NCI-H1417 (cell line): ENCODE measurements at places on chromosomes 6 and 20.

- DNase-seq: no peak
Observed at GRCh38 chr20:37627060-37627766, 66.6 kb upstream of the CTNNBL1 start.

GRCh38 chr6:50077385-50077784, 27.7 kb upstream of the DEFB112 start:
- no peak for DNase-seq

DNA sequence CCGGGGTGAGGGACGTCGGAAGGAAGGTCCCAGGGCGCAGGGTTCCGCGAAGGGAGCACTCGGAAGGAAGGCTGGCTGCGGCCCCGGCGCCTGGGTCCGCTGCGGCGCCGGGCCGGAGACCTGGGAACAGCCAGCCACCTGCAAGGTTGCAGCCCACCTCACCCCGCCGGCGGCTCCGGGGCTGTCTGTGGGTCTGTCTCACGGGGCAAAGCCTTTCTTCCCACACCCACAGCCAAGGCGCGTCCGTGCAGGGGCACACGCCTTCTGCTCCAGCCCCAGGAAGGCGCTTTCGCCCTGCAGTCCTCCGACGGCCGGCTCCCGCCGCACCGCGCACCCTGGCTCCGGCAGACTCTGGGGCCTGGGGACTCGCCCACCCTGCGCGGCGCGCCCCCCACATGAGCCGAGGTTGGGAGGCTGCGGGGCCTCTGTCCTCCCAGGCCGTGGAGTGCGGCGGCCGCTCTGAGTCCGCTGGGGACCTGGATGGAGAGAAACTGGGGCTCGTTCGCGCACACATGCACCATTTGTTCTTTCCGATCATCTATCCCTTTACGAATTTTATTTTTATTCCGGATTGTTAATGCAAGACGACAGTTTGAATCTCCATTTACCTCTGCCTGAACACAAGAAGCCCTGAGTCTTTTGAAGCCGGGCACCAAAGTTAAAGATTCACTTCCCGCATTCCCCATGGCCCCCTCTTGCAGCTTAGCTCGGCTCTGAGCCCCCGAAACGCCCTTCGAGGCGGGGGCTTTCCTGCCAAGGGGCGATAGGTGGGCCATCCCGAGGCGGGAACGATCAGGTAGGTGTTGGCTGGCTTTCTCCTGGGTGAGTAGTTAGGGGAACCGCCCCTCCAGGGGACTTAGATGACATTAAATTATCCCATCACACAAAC, 4.5 kb upstream of the FOXC1 start:
- DNase-seq: no peak

DNA sequence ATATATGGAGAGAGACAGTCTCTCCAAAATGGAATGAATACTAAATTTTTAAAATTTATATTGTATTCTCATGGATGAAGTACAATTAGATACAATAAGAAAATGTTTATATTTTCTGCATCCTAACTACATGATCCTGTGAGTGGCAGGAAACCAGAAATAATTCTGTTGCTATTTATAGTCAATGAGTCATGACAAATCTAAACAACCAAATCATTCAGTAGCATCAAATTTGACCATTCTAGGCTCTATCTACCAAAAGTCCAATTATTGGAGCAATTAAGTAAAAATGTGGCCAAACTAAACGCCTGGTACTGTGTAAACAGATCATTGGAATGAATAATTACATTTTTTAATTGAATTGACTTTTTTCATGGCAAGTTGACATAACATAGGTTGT, 959.8 kb downstream of the EPHA7 start:
- no peak for DNase-seq

- peak; percentile 16 for DNase-seq
Observed at GRCh38 chr20:58790454-58790853, 60.2 kb downstream of the GNAS-AS1 start.

- no peak for DNase-seq
Observed at GRCh38 chr6:29702519-29703103, 20.6 kb upstream of the HLA-F start.

GRCh38 chr6:148857798-148858390, 111.1 kb downstream of the UST start:
- no peak for DNase-seq

GRCh38 chr20:38143238-38143645, 21.8 kb downstream of the TGM2 start:
- no peak for DNase-seq

- peak; percentile 37 for DNase-seq
Observed at GRCh38 chr6:81075974-81076373, 676.5 kb downstream of the TENT5A start.

DNA sequence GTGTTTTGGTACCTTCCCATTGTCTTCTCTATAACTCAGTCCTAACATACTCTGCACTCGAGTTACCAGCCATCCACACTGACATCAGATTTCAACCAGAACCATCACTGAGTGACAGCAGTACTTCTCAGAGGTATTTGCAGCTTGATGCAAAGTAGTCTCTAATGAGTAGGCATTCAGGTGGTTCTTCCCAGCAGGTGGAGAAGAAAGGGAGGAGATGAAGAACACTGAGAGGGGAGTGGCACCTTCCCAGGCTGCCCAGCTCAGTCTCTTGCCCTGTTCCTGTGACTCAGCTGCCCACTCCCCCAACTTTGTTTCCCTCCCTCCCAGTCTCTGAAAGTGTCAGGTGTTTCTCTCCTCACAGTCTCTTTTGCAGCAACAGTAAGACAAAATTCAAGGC, 38.7 kb upstream of the SMIM28 start:
- no peak for DNase-seq

DNA sequence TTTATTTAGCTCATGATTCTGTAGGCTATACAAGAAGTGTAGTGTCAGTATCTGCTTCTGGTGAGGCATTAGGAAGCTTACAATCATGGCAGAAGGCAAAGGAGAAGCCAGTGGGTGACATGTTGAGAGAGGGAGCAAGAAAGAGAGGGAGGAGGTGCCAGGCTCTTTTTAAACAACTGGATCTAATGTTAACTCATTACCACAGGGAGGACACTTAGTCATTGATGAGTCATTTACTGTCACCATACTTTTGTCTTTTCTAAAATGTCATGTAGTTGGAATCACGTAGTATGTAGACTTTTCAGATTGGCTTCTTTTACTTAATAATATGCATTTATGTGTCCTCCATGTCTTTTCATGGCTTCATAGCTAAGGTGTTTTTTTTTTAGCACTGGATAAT, 58.1 kb downstream of the NUS1 start:
- DNase-seq: no peak

GRCh38 chr20:62662422-62662821, 20.1 kb downstream of the SLCO4A1 start:
- no peak for DNase-seq

DNA sequence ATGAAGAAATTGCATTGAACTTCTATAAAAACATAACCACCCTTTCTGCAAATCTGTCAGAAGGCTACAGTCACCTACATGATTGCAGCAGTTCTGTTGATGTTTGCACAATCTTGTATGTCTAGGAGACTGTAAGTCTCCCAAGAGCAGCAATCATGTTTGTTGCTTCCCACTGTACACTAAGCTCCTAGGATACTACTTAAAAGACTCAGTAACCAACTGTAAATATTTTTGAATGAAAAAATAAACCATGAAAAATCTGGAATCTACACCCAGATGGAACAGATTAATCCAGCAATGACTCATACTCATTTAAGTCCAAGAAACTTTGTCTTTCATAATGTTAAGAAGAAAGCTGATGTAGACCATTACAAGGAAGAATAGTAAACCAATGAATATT, 168.5 kb upstream of the ATXN1 start:
- DNase-seq: no peak

DNA sequence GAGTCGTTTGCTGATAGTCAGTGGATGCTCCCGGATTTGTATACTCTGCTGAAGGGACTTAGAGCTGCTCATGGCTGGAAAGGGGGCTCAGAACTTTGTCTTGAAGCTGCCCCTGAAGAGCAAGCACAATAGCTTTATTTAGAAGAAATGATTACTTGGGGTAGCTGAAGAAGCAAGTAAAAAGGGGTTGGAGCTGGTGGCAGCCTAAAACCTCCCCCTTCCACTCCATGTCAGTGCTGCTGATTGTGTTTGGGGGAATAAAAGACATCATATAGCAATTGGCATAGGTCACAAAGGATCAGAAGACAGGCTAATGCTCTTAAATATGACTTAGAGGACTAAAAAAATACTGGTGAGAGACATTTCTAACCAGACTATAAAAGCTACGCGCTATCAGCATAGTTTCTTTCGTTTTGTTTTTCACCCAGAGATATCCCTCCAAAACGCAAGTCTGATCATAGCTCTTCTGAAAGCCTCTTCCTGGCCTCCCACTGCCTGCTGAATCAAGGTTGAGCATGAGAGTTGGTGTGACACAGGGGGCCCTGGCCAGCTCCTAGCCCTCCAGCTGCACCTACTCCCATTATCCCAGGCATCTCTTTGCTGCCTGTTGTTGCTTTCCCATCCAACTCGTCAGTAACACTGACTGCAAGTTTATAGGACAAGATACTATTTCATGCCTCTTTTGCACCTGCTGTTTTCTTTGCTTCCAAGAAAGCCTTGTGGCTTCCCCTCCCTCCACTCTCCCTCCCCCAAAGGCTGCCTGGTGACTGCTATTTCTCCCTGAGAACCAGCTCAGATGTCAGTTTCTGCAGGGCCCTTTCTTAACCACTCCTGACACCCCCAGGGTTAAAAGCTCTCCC, 33.9 kb upstream of the SGK1 start:
- peak; percentile 66 for DNase-seq

DNA sequence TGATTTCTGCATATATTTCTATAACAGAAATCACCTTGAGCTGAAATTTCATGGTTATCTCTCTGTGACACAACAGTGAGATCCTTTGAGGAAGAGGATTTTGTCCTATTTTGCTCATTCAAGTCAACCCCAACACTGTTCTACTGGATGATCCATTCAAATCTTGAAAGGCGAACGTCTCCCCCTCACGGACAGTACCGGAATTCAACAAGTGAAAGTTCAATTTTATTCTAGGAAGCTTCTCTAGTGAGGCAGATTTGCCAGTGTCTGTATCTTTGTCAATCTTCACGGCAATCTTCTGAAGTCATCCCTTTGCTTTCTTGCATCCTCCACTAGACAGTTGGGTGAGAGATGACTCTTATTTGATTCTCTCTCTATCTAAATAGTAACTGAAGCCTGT, 91.7 kb upstream of the PDE7B start:
- DNase-seq: no peak

DNA sequence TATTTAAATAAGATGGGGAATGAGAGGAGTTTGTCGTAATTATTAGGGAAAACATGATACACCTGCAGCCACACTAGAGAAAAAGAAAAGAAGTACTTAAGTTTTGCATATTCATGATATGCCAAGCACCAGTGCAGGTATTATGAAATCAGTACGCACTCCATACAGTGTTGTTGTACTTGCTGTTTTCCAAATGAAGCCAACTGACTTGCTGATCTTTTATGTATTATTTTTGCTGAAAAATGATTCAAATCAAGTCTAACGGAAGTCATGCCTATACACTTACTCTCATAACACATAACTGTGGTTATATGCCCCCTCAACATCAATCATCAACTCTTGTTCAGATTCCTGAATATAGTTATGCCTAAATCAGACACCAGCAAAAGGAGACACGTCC, 584.9 kb upstream of the EYS start:
- no peak for DNase-seq

DNA sequence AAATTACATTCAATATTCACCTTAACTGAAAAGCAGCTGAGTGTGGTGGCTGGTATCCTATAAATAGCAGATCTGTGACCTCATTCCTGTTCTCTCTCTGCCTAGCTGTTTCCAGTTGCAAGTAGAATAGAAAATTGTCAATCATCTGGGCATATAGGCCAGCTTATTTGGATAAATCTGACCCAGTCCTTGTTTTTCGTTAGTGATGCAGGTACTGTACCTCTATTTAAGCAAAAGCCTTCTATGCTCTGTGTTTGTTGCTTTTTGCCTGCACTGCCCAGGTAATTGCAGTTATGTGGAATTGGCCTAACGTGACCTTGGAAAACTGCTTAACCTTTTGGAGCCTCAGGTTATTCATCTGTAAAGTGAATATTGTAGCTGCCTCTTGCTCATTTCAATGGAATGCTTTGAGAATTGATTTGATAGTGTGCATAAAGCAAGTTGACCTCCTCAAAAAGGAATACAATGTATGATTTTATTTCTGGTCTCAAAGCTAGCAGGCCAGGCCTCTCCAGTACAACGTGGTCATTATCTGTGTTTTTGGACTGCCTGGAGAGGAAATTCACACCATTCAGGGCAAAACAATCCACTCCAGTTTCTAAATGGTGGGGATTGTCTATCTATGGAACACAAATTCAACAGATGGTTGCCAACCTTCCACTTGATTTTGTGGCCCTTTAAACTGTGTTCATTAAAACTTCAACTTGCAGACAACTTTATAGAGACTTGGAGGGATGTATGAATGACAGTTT, 508.7 kb upstream of the CITED2 start:
- DNase-seq: peak; percentile 70

DNA sequence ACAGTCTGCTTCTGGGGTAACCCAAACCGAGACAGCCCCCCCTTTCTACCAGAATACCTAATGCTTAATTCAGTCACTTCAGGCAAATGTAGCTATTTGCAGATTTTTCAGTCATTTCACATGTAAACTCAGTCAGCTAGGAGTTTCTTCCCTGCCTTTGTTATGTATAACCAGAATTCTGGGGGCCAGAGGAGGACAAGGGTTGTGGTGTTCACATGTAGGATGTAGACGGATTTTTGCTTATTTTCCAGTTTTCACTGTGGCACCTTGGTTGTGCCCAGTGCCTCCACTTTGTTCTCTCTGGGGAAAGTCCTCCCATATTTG, 51.1 kb downstream of the PROKR2 start:
- DNase-seq: no peak

- no peak for DNase-seq
Observed at GRCh38 chr6:52547647-52548352, 29.1 kb downstream of the TRAM2 start.

- DNase-seq: no peak
Observed at GRCh38 chr6:82779041-82779440, 286.6 kb downstream of the UBE3D start.

DNA sequence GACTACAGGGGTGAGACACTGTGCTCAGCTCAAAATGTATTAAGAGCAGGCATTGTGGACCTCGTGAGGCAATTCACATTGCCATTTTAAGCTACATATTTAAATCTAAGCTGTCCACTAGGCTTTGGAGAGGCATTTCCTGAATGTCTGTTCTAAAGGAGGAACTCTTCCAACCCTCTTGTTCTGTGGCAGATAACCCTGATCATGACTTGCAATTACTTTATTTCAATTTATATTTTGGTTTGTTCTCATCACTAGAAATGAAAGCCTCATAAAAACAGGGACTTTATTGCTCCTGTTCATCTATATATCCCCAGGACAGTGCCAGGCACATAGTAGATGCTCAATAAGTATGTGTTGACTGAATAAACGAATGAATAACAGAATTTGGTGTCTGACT, 84.0 kb upstream of the SALL4 start:
- DNase-seq: no peak

DNA sequence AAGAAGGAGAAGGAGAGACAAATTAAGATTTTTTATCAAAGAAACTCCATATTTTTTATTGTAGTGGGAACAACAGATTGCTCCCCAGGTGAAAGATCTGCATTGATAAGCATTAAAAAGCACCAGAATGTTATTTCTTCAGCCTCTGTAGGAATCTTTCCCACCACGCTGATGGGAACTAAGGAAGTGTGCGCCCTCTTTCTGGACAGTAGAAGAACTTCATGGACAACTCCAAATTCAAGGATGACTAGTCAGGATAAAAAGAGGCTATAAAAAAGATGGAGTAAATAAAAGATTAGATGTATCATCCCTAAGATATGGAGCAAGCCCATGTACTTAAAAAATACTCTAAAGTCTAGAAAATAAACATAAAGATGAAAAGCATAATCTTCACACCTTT, 45.8 kb upstream of the PAK5 start:
- DNase-seq: no peak

- no peak for DNase-seq
Observed at GRCh38 chr6:89527634-89528033, 94.7 kb downstream of the ANKRD6 start.
